ENCODE measurements at places on chromosomes 16 and 17. TPM values are rescaled to one million over a fixed set of nuclear protein-coding genes. Genes with fewer than 3 reads are reported as not detected.
A peak's percentile ranks its signal among the peaks of the same experiment; 100 is the strongest.

- DNase-seq, result no peak
Observed at GRCh38 chr16:53576210-53576609, 73.2 kb upstream of the AKTIP start.

GRCh38 chr17:76000016-76000754, 470 bp upstream of the CDK3 start:
- no peak for DNase-seq

DNA sequence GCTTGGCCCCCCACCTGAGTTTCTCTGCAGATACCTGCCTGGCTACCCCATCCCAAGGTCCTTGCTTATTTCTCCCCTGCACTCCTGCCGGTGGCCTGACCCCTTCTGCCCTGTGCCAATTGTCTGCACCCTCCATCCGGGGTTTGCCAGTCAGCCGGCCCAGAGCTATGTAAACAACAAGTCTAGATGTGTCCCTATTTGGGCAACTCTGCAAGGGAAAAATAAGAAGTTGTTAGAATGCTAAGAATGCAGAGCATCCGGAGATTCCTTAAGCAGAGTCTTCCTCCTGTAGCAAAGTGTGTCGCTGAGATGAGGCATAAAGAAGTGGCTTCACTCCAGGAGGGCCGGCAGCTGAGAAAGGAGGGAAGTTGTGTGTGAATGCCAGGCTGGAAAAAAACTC, 46.6 kb downstream of the RGS9 start:
- no peak for DNase-seq

DNA sequence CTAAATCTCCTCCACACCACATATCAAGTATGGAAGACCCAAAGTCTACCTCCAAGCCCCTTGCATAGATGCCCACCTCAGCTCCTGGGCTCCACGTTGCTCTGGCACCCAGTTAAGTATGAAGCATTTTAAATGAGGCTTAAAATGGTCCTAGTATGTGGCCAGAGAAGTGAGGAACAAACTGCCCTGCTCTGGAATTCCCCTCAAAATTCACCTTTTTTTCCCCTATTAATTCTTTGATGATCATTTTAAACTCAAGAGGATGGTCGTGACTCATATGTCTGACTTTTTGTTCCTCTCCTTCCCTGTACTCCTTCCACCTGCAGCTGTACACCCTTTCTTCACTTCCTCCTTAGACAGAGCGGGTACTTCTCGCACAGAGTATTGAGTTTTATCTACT, 234.5 kb upstream of the MYOCD start:
- DNase-seq, result no peak

DNA sequence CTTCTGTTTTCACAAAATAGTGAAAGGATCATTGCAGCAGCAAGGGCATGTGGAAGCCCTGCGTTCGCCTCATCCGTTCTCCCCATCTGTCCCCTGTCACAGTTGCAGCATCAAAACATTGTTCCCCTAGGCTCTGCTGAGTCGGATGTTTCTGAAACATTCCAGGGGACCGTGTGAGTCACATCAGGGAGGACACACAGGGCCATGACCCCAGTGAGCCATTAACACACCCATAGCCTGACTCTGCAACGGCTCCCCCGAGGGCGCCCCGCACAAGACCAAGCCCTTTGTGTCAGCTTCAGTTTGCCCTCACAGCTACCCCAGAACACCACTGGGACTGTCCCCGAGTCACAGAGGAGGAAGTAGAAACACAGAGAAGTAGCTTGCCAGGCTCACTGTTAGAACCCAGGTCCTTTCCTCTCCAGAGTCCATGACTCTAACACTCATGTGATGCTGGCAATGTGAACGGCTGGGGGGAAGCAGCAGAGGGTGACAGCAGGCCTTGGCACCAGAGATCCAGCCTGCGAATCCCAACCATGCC, 63.3 kb upstream of the HSBP1 start:
- DNase-seq, result peak; percentile 33

DNA sequence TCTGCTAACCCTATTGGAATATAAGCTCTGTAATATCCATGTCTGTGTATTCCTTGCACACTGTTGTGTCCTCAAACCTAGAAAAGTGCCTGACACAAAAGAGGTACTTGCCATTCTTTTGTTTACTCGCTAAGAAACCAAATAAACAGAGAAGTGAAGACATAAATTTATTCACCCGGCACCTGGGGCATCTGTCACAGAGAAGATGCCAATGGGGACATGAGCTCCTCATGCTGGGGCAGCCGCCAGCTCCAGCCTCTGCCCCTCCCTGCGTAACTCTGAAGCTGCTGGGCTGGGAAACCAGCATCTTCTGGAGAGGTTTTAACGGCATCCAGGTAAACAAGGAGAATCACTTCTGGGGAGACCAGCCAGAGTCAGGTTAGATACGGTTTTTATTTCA, 15.1 kb upstream of the CDRT4 start:
- DNase-seq, result no peak

DNA sequence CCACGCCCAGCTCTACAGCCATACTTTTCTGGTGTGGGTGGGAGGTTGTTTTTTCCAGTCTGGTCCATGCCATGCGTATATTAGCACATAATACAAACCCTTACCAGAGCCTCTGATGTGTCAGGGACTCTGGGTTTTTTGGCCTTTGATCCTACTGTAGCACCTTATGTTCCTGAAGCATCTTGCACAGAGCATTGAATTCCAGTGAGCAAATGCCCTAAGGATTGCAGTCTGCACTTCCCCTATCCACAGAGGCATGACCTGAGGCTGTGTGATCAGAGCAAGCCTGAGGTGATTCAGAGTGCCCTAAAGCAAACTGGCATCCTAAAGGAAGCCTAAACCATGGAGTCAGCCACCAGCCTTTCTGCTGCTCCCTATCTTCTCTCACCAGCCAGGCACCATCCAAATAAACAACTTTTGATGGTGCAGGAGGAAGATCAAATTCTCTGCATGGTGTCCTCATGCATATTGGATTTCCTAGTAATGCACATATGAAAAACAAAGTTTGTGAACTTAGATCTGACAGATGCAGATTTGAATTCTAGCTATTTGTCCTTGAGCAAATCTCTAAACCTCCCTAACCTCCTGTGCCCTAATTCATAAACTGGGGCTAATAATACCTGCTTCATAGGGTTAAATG, 41.2 kb upstream of the HAS3 start:
- peak; percentile 92 for DNase-seq

DNA sequence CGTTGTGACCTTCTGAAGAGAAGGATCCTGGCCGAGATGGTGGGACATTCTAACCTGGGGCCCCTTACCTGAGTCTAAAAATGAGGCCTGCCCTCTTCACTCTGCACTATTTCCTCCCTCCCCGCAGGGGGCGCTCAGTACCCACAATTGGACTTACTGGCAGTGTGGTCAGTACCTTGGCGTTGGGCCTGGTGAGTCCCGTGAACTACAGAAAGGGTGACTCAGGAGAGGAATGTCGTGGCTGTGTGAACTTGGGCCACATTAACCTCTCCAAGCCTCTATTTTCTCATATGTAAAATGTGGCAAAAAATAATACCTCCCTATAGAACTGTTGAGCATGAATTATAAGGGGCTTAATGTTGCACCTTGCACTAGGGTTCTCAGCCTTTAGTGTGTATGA, 3.9 kb downstream of the RSAD1 start:
- DNase-seq, result peak; percentile 86

DNA sequence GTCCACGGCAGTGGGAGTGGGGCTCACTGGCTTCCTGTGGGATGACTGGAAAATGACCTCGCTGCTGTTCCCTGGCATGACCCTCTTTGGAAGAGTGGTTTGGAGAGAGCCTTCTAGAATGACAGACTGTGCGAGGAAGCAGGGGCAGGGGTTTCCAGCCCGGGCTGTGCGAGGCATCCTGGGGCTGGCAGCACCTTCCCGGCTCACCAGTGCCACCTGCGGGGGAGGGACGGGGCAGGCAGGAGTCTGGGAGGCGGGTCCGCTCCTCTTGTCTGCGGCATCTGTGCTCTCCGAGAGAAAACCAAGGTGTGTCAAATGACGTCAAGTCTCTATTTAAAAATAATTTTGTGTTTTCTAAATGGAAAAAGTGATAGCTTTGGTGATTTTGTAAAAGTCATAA, 7.8 kb upstream of the RNF213 start:
- DNase-seq, result no peak

DNA sequence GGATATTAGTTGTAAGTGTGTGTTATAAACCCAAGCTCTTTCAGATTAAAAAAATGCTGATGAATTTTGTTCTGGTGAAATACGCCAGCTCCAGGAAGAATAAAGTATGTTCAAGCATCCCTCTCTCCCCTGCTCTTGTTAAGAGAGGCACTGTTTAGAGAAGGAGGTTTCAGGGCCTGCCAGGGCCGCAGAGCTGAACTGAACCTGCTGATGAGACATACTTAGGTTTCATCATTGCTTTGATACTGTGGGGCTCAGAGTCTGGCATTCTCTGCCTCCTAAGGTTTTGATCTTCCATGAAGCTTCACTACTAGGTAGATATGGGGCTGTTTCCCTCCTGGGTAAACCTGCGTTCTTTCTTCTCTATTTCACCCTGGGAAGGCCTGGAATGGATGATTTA, 175.3 kb upstream of the FAM20A start:
- no peak for DNase-seq

DNA sequence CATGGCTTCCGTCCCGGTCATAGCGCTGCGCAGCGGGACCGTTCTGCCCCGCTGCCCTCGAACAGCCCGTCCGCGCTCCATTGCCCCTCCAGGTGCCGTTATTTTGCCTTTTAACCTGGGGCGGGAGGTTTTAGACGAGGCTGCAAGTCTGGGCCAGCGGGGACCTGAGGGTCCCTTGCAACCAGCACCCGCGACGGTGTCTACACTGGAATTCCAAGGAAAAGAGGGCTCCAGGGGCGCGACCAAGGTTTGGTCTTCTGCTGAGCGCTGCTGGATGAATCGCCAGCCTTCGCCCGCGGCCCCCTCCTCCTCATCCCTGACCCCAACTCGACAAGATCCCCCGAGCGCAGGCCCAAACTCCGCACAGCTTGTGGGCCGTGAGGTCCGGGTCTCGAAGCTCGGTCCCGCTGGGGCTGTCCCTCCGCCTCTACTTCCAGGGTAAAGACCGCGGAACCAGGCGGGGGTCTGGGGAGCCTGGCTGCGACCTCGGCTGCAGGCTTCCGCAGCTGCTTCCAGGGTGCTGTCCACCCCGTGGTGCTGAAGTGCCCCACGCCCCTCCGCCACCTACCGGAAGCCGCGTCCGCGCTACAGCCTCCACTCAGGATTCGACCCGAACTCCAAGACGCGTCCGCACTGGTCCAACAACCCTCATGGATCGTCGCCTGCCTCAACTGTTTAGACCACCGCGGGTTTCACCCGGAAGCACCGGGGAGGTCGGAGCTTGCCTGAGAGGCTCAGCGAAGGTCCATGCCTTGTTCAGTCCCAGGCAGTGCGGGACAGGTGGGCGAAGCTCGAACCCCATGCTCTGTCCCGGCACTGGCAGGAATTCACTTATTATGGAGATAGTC, 10.1 kb upstream of the CA4 start:
- no peak for DNase-seq

- DNase-seq, result no peak
Observed at GRCh38 chr16:49456763-49457162, 83.2 kb downstream of the C16orf78 start.

- DNase-seq, result no peak
Observed at GRCh38 chr16:58732545-58733247, 1.4 kb downstream of the GOT2 start.

- DNase-seq, result no peak
Observed at GRCh38 chr17:80704381-80704819, 159.8 kb downstream of the RPTOR start.

DNA sequence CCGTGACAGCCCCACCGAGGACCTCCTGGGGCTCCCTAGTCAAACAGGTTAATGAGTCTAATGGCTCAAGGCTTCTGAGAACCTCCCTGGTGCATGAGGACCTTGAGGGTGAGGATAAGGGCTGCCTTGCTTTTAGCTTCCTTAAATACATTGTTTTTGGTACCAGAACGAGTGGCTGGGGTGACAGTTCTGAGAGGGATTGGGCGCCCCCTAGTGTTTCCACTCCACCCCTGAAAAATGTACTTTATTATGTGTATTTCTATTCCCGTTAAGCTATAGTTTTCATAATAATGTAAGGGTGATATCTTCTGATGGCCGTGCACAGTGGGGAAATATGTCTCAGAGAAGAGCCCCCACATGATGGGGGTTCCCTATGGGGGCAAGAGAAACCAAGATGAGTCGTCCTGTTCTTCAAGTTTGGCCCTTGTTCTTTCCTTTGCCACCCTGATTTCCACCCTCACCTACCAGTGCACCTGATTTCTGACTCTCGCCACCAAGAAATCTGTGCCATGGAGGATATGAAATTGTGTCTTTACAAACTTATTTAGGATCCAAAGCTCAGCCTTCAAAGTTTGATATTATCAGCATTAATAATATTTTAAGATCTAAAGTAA, 14.5 kb upstream of the VWA3A start:
- no peak for DNase-seq

GRCh38 chr16:87463722-87464690, 28.8 kb downstream of the ZCCHC14 start:
- no peak for DNase-seq

GRCh38 chr17:4534515-4534914, 20.7 kb downstream of the MYBBP1A start:
- no peak for DNase-seq

- no peak for DNase-seq
Observed at GRCh38 chr17:73492125-73492820, 152.0 kb downstream of the SDK2 start.

- no peak for DNase-seq
Observed at GRCh38 chr16:29702269-29702668, 23.3 kb downstream of the QPRT start.

GRCh38 chr17:43431714-43432523, 33.1 kb downstream of the ARL4D start:
- no peak for DNase-seq

DNA sequence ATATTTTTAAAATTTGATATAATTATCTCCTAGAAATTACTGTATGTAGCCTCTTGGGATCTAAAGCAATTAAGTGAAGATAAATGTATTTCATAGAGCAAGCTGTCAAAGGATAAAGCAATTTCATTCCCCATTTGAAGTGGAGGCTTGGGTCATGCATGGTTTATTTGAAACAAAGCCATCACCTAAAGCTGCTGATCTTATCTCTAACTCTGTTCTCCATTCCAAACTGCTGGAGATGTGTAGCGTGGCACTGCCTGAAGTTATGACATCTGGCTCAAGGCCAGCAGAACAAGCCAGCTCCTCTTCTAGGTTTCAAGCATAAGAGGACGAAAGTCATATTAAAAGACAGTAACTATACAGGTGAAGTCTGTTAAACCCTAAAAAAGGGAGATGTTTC, 83.9 kb downstream of the HIC1 start:
- DNase-seq, result no peak

- DNase-seq, result no peak
Observed at GRCh38 chr17:76490112-76490710, 11.0 kb downstream of the RHBDF2 start.

The CDRT15 gene
- total RNA-seq, result not detected

The GAS7 gene
- total RNA-seq, result 0.58 TPM

The RECQL5 gene
- total RNA-seq, result 20.0 TPM

The NCOR1 gene
- 65.8 TPM for total RNA-seq

The ABCC11 gene
- not detected for total RNA-seq

The GCGR gene
- total RNA-seq, result not detected

The TBC1D3I gene
- not detected for total RNA-seq

The LITAFD gene
- total RNA-seq, result not detected

The NUP85 gene
- total RNA-seq, result 43.2 TPM

Measured in epithelial cell of proximal tubule (primary cell).